ENCODE measurements at places on chromosomes 16 and 17.
A peak's percentile ranks its signal among the peaks of the same experiment; 100 is the strongest.

DNA sequence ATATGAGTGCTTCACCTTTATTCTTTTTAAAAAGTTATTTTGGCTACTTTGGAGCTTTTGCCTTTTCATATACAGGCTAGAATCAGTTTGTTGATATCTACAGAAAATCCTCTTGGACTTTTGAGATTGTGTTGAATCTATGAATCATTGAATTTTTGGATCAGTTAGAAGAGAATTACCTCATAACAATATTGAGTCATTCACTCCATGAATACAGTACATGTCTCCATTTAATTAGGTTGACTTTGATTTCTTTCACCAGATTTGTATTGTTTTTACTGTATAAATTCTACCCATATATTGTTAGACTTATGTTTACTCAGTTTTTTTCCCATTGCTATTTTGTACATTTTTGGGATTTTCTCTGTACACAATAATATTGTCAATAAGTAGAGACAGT lies 54.4 kb downstream of the TAOK1 start:
- DNase-seq, result no peak

- DNase-seq, result peak; percentile 37
These were observed 7.1 kb upstream of the IL32 start for GRCh38 chr16:3058139-3059030.

GRCh38 chr17:63311416-63311937 lies 134.6 kb downstream of the CYB561 start:
- no peak for DNase-seq

DNA sequence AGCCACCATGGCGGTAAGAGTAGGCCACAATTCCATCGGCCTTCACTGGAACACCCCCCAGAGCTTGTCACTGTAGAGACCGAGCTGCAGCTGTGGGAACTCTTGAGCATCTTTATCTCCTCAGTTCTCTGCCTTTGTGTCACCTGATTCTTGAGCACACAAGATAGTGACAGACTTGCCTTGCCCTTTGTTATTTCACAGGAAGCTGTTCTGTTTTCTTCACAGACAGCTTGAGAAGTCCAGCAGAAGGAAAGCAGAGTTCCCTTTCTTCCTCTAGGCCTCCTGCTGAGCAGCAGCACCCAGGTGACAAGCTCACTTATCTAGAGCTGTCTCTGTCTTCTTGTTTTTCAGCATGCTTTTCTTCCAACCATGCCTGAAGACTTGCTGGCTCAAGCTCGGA lies 38.4 kb upstream of the ENDOV start:
- no peak for DNase-seq

DNA sequence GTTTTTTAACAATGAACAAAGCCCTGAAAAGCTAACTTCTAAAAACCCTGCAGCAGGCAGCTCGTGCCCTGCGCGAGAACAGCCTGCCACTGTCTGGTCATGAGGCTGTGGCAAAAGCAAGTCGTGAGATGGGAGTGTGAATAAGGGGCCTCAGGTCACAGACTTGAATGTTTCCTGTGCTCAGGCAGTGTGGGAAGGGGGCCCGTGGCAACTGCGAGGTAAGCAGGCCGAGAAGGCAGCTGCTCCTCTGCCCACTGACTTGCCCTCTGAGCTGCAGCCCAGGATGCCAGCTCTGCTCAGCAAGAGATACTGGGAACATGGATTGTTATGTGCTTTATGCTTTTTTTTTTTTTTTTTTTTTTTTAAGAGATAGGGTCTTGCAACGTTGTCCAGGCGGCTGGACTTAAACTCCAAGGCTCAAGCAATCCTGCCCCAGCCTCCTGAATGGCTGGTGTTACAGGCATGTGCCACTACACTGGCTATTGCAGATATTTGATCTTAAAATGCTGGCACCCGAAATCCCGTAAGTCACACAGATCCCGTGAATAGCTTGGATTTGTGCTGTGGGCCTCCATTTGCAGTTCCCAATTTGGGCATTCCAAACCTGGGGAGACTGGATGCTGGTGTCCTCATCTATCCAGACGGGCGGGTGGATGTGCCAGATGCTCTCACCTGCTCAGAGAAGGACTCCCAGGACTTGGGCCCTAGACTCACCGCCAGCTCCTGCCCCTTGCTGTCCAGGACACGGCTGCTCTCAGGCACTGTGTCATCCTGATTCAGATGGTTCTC lies 44.0 kb downstream of the UBN1 start:
- DNase-seq, result no peak

DNA sequence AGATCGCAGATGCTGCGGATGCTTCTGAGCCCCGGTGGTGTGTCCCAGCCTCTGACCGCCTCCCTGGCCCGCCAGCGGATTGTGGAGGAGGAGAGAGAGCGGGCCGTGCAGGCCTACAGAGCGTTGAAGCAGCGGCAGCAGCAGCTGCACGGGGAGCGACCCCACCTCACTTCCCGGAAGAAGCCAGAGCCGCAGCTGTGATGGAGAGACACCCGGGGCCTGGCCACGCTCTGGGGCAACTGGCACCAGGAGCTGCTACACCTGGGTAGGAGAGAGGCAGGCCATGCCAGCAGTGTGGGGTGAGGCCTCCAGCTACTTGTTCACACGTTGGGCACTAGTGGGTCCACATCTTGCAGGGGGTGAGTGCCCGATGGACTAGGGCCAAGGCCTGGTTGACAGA lies 6.0 kb downstream of the CCDC137 start:
- no peak for DNase-seq

- DNase-seq, result no peak
These were observed 6.0 kb downstream of the DDX19B start for GRCh38 chr16:70304892-70305448.

DNA sequence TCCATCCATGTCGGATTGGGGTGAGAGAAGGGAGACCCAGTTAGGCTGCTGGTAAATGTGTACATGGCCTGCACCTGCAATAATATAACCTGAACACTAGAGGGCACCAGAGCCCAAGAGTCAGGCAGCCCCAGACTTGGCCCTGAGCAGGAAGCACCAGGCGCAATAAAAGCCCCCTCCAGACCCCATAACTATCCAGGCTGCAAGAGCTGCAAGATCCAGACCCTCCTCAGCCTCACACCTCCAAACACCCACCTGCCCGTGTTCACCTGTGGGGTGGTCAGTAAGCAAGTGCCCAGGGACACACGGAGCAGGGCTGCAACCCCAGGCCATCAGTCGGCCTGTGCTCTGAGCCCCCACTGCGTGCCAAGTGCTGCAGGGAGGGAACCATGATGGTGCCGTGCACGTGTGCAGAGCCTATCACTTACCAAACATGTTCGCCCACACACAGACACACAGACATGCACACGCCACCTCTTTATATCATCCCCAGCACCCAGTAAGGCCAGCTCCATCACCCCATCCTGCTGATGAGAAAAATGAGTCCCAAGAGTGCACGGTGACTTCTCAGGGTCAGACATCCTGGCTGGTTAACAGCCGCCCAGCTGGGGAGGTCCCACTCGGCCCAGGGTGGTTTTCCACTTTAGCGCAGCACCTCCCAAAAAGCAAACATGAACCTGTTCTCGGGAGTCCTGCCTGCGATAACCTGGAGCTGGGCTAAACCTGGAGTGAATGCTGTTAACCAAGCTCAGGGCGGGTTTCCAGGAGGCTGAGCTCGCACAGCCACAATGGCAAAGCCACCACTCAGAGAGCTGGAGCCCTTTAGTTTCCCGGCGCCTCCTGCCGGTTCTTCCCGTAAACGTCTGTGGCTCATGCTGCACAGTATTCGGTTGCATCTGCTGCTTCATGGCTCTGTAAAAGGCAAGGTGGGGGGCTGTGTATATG lies 439.8 kb downstream of the SOX9 start:
- DNase-seq, result peak; percentile 32

- DNase-seq, result peak; percentile 64
These were observed 23.4 kb downstream of the AXIN2 start for GRCh38 chr17:65537845-65538674.

DNA sequence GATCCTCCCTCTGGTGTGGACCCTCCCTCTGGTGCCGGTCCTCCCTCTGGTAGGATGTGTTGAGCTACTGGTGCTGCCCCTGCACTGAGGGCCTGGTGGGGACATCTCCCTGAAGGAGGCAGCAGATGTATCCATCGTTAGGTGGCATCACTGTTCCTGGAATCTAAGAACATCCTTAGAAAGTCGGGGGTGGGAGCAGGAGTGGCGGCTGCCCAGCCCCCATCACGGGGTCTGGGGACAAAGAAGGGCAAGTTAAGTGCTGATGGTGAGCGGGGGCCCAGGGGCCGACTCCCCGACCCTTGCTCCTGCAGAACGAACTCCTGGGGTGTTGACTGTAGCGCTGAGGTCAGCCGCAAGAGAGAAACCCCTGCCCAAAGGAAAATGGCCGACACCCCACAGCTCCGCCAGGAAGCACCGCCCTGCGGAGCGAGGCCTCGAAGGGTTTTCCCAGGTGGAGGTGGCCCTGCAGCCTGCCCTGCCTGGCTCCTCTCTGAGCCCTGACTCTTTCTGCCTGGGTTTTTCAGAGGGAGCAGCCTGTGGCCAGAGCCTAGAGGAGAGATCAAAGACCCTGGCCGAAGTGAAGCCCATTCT lies 5.5 kb downstream of the CTU2 start:
- DNase-seq, result no peak

DNA sequence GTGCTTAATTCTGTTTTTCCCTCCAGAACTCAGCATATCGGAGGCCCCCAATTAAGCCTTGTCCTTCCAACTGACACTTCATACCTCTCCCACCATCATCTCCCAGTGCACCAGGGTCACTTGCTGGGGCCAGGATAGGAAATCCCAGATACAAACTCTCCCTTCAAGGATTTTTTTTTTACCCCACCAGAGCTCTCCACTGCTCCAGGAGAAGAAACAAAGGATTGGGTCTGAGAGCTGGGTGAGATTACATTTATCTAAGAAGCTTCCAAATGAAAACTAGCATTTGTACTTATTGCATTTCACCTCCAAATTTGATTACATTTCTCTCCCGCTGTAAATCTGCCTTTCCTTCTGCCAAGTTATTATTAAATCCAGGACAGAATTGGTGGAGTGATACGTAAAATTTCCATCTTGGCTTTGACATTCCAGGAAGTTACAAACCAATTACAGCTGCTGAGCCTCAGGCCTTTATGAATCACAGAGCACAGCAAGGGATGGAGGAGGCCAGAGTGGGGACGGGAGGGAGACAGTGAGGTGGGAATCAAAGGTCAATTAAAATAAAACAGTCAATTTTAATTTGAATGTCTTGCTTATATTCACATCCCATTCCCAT lies 123.5 kb downstream of the USP31 start:
- DNase-seq, result no peak

DNA sequence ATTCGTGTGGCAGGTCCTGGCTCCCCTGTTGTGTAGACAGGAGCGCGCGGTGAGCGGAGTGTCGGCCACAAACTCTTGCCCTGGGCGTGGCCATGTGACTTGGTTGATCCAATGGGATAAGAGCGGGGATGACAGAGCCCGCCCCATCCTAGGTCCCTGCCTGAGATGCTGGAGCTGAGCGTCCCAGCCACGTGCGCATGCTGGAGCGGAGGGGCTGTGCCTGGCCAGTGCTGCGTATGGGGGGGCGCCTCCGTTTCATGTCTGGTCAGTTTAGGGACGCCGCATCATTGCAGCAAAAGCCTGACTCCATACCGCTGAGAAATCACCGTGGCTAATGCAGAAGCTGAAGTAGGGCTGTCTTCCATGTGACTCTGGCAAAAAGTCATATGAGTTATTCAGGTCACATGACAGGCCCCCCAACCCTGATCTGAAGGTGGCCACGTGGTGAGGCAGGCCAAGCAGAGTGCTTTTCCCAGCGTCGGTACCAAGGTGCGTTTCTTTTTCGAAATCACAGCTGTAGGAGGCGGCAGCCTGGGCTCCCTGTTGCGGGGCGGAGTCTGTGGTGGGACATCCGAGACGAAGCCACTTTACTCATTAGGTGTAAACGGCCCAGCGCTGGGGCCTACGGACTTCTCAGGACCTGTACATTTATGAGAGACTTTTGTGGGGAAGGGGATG lies 22.5 kb downstream of the HSBP1 start:
- no peak for DNase-seq

DNA sequence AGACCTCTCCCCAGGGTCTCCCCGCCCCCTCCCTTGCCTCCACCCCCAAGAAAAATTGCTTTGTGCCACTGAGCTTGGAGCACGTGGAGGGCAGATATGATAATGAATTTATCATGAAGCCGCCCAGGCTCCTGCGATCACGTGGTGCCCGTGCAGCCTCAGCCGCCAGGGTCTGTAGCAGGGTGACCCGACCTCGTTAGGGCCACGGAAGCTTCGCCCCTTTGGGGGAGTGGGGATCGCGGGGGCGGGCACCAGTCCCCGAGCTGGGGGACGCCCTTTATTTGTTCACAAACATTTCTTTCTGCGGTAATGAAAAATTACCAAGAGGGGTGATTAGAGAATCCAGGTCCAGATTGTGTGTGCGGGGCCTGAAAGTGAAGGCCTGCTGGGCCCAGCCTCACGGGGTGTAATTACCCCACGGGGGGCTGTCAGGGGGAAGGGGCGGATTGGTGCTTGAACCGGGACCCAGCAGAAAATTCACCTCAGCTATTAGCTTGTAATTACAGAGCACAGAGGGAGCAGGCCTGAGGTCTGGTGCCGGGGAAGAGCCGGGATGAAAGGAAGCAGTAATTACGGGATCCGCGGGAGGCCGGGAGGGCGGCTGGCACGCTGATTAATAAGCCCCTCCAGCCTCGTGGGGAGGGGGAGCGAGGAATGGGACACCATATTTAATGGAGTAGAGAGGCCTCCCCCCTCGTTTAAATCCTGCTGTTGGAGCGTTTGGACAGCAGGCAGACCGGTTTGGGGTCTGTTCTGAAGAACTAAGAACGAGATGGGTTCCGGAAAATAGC lies 13.3 kb downstream of the GSE1 start:
- DNase-seq, result no peak

DNA sequence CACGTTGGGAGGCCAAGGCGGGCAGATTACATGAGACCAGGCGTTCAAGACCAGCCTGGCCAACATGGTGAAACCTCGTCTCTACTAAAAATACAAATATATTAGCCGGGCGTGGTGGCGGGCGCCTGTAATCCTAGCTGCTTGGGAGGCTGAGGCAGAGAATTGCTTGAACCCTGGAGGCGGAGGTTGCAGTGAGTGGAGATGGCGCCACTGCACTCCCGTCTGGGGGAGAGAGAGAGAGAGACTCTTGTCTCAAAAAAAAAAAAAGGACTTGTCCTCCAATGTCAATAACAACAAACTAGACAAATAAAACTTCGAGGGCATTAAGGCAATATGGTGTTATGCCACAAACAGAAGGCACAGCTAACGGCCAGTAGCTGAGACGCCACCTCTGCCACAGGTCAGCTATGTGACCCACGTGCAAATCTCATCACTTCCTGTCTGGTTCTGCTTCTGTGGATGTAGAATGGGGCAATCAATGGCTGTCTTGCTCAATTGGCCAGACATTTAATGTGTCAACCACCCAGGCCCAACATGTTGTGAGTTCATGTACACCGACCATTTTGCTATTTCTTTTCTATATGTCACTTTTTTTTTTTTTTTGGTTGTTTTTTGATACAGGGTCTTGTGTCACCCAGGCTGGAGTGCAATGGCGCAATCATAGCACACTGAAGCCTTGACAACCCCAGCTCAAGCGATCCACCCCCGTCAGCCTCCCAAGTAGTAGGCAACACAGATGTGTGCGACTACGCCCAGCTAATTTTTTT lies 834 bp upstream of the TXNDC11 start:
- DNase-seq, result peak; percentile 27

GRCh38 chr17:43524945-43525575 lies 21.1 kb downstream of the ETV4 start:
- no peak for DNase-seq

- no peak for DNase-seq
These were observed 113.4 kb downstream of the AMFR start for GRCh38 chr16:56312028-56312300.

- no peak for DNase-seq
These were observed 64.9 kb downstream of the PLD6 start for GRCh38 chr17:17141279-17141678.

GRCh38 chr17:7204828-7205461 lies 14.7 kb downstream of the DLG4 start:
- DNase-seq, result peak; percentile 90

Data from stimulated activated CD4-positive, alpha-beta T cell treated with anti-CD3 and anti-CD28 coated beads, Interleukin-1b, Interleukin-23, amount 100 ng/mL, for 48 hours (primary cell).